ENCODE measurements at places on chromosomes 13 and 19. TPM values are rescaled to one million over a fixed set of nuclear protein-coding genes. Genes with fewer than 3 reads are reported as not detected.

- no peak for DNase-seq
Observed at GRCh38 chr13:33933810-33934209, 115.9 kb downstream of the RFC3 start.

DNA sequence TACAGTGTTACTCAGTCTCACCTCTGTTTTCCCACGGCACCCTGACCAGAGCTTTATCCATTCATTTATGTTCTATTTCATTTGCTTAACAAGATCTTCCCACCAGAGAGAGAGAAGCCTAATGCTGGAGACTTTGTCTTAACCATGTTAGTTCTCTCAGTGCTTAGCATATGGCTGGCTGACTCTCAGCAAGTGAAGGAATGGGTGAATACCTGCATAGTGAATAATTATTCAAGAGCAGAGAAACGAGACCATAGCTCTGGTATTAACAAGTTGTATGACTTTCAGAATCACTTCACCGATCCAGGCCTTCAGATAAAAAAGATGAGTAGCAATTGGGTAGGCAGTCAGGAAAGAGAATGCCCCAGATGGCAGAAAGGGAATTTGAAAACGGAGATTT, 686.3 kb downstream of the LIG4 start:
- DNase-seq = no peak

DNA sequence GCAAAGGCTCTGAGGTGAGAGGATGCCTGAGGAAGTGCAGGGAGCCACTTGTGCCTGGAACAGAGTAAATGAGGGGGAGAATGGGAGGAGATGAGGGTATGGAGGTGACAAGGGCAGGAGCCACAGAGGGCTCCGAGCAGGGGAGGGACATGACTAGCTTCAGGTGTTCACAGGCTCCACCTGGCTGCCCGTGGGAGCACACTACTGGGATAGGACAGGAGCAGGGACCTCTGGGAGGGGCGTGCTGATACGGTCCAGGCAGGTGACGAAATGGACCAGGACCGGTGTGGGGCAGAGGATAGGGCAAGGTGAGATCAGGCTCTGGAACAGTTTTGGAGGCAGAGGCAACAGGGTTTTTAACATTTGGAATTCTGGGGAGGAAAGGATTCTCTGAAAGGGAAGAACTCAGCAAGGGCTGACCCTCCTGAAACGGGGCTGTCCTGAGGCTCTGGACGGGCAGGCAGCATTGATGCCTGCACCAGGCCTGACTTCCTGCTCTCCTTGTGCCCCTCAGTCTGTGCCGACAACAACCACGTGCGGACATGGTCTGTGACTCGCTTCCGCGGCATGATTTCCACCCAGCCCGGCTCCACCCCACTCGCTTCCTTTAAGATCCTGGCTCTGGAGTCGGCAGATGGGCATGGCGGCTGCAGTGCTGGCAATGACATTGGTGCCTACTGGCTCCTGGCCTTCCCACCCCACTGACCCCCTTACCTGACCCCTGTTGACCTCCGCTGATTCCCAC, 11.6 kb downstream of the SHKBP1 start:
- no peak for DNase-seq

GRCh38 chr19:18483119-18483890, 38.6 kb downstream of the ELL start:
- DNase-seq = no peak

DNA sequence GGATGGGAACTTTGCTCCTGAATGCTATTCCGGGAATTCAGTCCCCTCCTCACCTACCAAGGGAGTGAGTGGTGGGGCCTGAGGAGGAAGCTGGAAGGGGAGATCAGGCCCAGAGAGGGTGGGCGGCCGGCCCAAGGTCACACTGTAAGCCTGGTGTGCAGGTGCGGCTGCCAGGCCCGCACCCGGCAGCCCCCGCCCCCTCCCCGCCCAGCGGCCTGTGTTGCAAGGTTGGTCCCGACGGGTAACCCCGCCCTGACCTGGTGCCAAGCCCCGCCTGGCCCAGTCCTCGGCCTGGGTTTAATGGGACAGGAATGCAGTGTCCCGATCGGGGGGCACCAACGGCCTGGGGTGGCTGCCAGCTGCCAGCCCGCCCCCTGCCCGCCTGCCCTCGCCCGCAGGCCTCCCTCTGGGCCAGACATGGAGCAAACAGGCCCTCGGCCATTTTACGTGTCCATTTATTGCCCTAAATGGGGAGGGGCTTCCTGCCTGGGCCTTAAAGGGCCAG, 5.5 kb downstream of the ZBTB7A start:
- DNase-seq = peak; percentile 42

DNA sequence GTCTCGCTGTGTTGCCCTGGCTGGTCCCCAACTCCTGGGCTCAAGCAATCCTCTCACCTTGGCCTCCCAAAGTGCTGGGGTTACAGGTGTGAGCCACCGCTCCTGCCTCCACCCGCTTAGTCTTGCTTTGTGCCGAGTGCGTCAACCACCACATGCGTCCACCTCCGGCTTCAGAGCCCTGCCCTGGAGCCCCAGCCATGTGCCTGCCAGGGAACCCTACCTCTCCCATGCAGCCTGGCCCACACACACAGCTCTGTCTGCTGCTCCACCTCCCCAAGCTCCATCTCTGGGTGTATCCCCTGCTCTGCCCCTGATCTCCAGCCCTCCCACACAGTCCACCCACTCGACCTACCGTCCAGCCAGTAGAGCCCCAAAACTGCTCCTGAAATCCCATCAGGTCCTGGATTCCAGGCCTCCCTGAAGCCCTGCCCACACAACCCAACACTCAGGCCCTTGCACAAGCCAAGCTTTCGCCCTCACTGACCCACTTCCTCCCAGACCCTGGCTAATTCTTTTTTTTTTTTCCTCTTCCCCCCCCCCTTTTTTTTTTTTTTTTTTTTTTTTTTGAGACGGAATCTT, 9.6 kb downstream of the CYP2F1 start:
- no peak for DNase-seq

DNA sequence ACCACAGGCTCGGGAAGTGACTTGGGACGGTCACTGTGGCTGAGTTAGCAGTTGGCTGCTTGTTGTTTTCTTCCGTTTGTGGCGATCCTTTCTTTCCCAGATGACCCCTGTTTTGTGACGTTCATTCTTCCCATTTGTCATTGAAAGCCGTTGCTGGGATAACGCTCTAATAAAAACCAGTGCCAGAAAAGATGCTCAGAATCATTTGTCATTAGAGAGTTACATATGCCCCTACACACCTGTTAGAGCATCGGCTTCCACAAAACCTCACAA, 39.3 kb upstream of the MCF2L start:
- no peak for DNase-seq

- no peak for DNase-seq
Observed at GRCh38 chr13:97228850-97229521, 6.9 kb downstream of the MBNL2 start.

- DNase-seq = peak; percentile 66
Observed at GRCh38 chr13:109162248-109163036, 533.0 kb downstream of the MYO16 start.

DNA sequence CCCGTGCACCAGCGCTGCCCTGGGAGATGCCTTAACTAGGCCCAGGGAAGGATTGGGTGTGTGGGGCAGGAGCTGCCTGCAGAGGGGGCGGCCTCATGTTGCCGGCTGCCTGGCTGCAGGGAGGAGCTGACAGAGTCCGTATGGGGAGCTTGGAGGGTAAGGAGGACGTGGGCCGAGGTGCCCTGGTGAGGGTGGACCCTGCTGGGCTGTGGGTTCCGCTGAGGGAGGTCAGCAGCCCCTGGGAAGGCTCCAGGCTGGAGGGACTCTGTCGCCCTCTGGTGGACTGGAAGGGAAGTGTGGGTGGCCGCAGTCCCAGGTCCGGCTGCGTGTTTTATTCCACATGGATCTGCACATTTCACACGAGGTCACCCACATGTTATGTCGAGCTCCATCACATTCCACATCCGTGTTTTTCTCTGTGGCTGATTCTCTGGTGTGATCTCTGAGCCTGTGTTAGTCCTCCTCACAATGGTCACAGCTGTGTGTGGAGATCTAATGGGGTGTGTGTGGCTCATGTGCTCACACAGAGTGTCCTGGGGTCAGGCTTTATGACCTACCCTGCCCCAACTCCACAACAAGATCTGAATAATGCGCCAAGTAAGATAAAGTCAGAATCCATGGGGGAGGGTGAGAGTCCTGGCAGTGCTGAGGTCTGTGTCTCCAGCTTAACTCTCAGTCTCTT, 1.8 kb upstream of the CEACAM8 start:
- no peak for DNase-seq

DNA sequence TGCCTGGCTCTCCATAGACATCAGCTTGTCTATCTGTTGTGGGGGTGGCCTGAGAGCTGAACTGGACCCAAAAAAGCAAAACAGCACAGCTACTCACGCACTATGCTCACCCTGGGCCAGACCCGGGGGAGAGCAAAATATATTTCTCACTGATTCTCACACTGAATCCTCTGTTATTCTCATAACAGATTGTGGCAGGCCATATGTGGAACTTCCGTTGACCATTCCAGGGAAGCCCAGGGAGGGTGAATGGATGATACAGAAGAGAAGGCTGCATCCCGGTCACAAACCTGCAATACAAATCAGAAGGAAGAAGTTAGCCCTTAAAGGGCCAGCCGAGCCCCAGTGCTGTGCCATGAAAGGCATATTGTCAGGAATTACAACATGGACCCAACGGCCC, 362.5 kb downstream of the ZNF536 start:
- no peak for DNase-seq

GRCh38 chr13:97431171-97431764, 2.7 kb upstream of the RAP2A start:
- no peak for DNase-seq

DNA sequence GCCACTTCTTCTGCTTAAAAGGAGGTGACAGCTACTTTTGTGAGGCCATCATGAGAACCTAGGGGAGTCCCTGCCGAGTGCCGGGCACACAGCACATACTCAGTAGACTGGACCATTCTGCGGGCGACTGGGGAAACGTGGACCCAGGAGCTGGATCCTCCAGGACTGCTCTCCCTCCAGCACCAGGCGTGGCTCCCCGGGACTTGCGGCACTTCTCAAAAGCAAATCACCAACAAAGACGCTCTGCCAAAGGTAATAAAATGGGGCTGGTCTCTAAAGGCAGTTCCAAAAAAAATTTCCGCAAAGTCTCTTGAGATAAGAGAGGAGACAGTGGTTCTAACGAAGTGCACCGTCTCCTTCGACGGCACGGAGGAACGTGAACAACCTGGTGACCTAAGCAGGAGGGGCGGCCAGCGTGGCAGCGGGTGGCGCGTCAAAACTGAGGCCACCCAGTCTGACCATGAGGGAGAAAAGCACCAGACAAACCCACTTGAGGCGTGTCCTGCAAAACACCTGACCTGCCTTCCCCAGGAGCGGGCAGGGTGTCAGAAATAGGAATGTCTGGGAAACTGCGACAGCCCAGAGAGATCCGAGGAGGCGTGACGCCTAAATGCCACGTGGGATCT, 1.4 kb upstream of the TMPRSS9 start:
- DNase-seq = no peak

GRCh38 chr19:32824191-32824751, 45.3 kb downstream of the SLC7A9 start:
- no peak for DNase-seq

GRCh38 chr13:48043789-48044503, 6.4 kb downstream of the NUDT15 start:
- DNase-seq = peak; percentile 34

DNA sequence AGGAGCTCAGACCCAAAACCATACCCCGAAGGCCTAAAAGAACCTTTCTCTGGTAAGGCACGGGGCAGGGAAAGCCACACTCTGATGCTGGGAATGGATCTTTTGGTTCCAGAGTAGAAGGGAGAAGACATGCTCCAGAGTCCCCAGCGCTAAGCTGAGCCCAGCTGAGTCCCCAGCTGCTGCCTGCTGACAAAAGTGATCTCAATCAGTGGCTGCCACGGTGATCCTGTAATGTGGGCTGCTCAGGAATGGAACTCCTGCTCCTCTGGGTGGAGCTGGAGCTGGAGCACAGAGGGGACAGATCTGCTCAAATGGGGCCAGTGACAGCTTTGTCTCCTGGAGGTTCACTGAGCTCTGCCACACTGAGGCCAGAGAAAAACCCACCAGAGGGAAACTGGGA, 70.5 kb downstream of the MLLT1 start:
- no peak for DNase-seq

GRCh38 chr19:47284324-47284899, 9.7 kb downstream of the INAFM1 start:
- DNase-seq = peak; percentile 66

DNA sequence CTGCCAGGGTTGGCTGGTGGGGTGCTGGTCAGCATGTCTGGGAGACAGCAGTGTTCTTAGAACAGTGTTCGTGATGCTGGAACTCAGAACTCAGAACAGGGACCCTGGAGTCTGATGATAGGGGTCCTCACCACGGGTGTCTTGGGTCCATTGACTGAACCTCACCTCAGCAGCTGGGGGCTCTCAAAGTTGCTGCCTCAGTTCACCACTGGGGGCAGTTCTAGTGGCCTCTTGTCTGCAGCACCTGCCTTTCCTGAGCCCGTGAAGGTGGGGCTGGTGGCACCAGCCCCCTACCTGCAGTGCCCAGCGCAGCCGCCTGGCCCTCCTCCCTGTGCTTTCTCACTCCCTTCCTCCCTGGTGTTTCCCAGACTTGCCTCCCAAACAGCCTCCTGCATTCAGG, 28.5 kb downstream of the SAFB start:
- no peak for DNase-seq

DNA sequence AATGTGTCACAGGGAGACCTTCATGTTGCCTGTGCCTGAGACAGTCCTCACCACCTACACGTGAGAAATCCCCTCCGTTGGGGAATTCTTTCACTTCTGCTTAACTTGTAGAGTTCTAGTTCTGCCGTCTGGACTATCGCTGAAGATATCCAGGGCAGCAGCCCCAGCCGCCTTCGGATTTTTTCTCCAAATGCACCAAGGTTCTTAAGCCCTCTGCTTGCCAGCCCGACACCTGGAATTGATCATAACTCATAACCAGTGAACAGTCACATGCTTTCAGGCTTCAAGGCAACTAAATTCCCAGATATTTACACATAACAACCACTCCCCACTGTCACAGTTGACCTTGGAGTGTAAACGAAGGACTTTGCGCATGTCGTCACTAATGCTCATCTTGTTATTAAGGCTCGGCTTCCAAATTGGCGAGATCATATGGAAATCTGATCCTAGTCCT, 114.4 kb downstream of the RAB20 start:
- no peak for DNase-seq

GRCh38 chr19:15463861-15464371, 428 bp downstream of the RASAL3 start:
- no peak for DNase-seq

GRCh38 chr13:34201050-34201913, 383.3 kb downstream of the RFC3 start:
- no peak for DNase-seq

GRCh38 chr13:46720189-46720588, 76.8 kb downstream of the ESD start:
- no peak for DNase-seq

Gene SPPL2B
- 12.5 TPM for total RNA-seq

Gene CD22
- total RNA-seq = not detected

Gene KLK14
- total RNA-seq = not detected

Gene KCNRG
- 7.6 TPM for total RNA-seq

Gene TBC1D4
- 20.1 TPM for total RNA-seq

Gene C19orf73
- 0.45 TPM for total RNA-seq

Gene PROSER1
- total RNA-seq = 20.9 TPM

Gene DZIP1
- 74.6 TPM for total RNA-seq

Gene ACER1
- not detected for total RNA-seq

Gene IL12RB1
- not detected for total RNA-seq

Gene KLK15
- total RNA-seq = not detected

Gene DENND1C
- 0.20 TPM for total RNA-seq

Measured in renal cortical epithelial cell (primary cell).